ENCODE measurements at places on chromosomes 7 and 10.

DNA sequence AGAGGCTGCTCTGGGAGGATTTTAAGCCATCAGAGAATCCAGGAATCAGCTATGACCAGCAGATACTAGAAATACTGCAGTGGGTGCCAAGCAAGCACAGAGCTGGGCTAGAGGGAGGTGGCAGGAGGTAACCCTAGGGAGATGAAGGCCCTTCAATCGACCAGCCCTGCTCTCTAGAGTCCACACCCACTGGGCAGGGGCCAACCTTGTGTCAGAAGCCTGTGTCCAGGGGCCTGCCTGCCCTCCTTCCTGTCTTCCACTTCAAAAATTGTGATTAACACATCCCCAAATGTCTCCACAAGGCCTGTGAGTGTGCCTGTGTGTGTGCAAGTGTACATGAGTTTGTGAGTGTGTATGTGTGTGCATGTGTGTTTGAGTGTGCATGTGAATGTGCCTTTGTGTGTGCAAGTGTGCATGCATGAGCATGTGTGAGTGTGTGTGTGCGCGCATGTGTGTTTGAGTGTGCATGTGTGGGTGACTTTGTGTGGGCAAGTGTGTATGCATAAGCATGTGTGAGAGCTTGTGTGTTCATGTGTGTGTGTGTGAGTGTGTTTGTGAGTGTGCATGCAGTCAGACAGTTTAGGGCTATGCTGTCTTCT is 367.7 kb downstream of the SFMBT2 start:
- no peak for DNase-seq

DNA sequence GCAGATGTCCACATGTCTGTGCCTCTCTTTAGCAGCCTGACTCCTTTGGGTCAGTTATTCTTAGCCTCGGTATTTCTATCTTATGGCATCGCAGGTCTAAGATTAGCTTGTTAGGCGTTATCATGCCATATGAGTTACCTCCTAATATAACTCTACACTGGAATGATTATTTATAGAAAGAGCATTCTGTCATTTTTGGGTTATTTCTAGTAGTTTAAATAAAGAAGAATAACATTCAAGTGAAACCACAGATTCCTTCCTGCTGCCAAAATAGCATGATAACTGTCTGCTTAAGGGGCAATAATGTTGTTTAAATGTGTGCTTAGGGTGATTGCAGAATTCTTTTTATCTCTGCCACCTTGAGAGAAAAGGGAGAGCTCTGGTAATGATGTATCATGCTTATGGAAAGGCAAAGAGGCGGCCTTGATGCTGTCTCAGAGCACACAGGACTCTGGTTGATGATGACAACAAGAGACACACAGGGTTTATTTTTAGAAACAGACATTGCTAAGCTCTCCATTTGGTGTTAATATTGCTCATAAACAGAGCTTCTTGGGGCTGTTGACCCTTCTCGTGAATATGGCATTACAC is 10.4 kb downstream of the HDAC9 start:
- no peak for DNase-seq

GRCh38 chr7:148722340-148723165 is 23.9 kb downstream of the CUL1 start:
- no peak for DNase-seq

GRCh38 chr7:130929896-130930659 is 196.1 kb upstream of the KLF14 start:
- DNase-seq = no peak

- no peak for DNase-seq
Observed at GRCh38 chr10:83605783-83606630, 533.3 kb upstream of the GHITM start.
